Choroid plexus epithelial cell (primary cell): ENCODE measurements at places on chromosomes 5 and 9.

DNA sequence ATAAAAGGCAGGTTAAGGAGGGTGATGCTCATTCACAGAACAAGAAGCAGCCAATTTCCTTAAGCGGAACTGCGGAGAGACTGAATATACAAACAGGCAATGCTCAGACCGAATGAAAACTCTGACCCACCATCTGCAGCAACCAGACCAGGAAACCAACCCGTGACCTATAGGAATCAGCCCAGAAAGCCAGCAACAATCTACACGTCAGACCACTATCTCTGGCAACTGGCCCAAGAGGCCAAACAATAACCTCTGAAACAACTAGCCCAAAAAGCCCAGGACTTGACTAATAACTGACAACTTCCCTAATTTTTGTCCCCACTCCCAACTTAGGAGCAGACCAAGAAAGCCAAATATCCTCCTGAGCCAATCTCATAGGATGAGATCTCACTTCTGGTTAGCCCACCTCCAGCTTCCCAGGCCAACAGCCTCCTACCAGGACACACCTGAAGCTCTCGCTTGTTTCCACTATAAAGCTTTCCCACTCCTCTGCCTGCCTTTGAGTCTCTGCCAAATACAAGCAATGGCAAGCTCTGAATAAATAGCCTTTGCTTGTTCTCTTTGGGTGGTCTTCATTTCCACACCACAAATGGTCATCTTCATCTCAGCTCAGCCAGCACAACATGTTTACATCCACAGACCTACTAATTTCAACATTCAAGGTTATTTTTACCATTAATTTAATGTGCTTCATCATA lies 168.5 kb downstream of the HSD17B3 start:
- DNase-seq: no peak

DNA sequence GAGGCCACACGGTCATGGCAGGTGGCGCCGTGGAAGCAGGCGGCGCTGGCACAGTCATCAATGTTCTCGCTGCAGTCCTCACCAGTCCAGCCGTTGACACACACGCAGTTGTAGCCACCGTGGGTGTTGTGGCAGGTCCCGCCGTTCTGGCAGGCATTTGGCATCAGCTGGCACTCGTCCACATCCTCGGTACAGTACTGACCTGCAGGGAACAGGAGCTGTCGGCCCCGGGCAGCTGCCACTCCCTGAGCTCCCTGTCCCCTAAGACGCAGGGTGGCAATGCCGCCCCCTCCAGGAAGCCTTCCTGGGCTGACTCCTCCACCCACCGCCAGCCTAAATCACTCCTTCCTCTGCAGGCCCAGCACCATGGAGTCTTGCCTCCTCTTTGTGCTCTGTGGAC lies 27.2 kb downstream of the NOTCH1 start:
- DNase-seq: no peak

DNA sequence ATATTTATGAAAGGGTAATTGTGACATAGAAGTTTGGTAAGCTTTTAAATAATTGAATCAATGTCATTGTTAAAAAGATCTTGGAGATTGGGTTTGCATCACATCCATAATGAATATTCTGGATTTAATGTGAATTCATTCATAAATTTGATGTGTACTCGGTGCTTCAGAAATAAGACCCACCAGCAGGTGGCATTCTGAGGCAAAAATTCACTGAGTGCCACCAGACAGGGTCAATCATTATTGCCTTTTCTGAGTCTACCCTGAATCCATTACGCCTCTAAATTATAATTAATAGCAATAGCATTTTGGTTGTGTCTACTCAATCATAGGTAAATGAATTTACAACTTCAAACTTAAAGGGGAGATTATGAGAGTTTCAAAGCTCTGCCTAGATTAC lies 1.0 kb downstream of the TRPC7 start:
- DNase-seq: peak; percentile 15

DNA sequence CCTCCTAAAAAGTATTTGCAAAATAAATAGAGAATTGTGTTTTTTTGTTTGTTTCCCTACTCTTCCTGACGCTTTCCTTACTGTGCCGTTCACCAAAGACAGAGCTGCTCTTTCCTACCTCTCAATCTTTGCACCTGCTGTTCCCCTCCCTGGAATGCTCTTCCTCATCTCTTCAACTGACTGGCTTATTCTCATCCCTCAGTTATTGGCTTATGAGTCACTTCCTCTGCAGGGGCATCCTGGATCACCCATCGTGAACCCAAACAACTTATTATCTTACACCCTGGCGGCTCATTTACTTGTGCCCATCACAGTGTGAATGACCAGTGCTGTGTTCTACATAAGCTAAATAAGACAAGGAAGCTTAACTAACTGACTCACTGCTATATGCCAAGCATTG lies 36.1 kb upstream of the CCNG1 start:
- DNase-seq: no peak

GRCh38 chr5:170114271-170114670 lies 8.6 kb downstream of the FOXI1 start:
- no peak for DNase-seq

- no peak for DNase-seq
These were observed 13.9 kb upstream of the COL5A1 start for GRCh38 chr9:134627417-134628353.

- DNase-seq: no peak
These were observed 498.7 kb downstream of the ISL1 start for GRCh38 chr5:51881901-51882300.

DNA sequence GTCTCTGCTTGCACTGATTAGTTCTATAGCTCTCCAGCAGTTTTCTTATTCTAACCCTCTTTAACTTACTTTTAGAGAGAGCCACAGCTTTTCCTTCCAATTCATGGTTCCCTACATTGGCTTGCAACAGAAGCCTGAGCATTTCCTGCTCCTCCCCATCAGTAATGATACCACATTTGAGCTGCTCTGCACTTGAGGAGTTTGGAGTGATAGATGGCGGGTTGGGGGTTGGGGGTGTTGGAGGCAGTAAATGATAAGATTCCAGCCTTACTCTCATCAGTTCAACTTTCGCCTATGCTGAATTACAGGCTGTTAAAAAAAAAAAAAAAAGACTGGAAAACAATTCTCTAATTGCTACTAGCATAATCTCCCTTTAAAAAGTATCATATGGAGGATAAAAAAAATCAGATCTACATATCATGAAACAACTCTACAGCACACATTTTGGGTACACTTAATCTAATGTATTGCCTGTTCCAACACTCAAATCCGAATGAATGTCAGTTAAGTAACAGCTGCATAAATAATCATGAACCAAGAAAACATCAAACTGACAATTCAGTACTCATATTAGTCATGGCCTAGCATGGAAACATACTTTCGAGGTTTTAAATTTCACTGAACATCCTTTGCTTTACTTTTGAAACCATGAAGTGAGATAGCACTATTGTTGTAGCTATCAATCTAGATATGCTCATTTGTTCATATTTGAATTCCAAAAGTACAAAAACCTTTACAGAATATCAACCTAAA lies 224.7 kb downstream of the NFIB start:
- peak; percentile 66 for DNase-seq

- no peak for DNase-seq
These were observed 65.9 kb upstream of the NEK6 start for GRCh38 chr9:124191691-124192395.

DNA sequence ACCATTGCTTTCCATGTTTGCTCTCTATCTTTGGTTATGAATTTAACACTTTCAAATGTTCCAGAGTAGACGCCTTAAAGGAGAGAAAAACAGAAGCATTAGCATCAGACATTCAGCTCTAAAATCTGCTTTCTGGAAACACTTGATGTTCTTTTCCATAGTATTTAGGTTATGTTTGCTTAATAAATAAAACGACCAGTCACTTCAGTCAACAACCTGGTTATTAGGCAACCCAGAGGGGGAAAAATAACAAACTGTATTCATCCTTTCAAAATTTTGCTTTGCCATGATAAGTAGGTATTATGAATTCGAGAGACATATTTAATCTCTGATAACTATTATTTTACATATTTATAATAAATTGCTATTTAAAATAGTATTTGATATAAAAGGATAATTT lies 1044.7 kb downstream of the CDH9 start:
- DNase-seq: no peak

- DNase-seq: no peak
These were observed 32.9 kb downstream of the TMEM252 start for GRCh38 chr9:68507806-68508145.

DNA sequence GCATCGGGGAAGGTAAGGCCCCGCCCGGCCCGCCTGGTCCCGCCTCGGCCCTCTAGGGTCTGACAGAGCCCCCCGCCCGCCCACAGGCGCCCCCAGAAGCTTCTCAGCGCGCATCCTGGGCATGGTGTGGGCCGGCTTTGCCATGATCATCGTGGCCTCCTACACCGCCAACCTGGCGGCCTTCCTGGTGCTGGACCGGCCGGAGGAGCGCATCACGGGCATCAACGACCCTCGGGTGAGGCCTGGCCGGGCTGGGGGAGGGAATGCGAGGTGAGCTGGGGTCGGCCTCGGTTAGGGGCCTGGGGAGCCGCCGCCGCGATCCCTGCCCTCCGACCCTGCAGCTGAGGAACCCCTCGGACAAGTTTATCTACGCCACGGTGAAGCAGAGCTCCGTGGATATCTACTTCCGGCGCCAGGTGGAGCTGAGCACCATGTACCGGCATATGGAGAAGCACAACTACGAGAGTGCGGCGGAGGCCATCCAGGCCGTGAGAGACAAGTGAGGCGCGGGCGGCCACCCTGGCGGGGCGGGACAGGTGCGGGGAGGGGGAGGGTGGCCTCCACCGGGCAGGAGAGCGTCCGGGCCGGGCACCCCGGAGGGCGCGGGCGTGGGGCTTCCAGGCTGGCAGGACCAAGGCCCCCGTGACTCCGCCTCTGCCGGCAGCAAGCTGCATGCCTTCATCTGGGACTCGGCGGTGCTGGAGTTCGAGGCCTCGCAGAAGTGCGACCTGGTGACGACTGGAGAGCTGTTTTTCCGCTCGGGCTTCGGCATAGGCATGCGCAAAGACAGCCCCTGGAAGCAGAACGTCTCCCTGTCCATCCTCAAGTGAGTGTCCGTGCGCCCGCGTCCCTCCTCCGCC lies 7.1 kb downstream of the LRRC26 start:
- peak; percentile 26 for DNase-seq

DNA sequence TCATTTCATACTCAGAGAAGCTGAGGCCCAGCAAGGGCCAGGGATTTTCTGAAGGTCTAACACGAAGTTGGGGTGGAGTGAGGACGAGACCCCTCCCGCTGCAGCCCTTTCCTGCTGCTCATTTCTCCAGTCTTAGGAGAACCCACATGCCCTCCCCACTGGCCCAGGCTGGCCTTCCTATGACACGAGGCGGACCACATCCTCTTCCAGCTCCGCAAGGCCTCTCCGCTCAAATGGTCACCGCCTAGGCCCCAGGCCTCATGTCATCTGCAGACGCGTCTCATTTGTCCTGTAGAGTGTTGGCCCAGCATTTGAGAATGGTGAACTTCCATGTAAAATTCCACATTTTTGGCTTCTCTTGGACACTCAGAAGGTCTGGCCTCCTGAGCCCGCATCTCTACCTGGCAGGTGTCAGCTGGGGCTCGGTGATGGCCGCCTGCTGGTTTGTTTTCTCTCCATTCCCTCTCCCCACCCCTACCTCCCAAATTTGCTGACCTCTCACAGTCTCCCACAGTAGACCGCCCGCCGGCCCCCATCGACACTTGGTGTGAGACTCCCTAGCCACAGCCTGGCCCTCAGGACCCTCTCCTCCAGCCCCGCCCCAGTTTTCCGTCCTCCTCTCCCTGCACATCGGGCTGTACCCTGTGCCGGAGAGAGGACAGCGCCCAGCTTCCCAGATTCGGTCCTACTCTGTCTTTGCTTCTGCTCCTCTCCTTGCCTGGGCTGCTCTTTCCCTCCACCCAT lies 51.7 kb downstream of the ERGIC1 start:
- no peak for DNase-seq

- no peak for DNase-seq
These were observed 214.3 kb downstream of the ARRDC3 start for GRCh38 chr5:91168859-91169258.

GRCh38 chr9:112869041-112869529 lies 21.6 kb downstream of the SLC46A2 start:
- DNase-seq: no peak

GRCh38 chr5:40796487-40796889 lies 1.7 kb downstream of the PRKAA1 start:
- peak; percentile 68 for DNase-seq

- no peak for DNase-seq
These were observed 336.6 kb downstream of the CWC27 start for GRCh38 chr5:65105301-65105700.

- peak; percentile 25 for DNase-seq
These were observed 99.7 kb upstream of the KIF2A start for GRCh38 chr5:62206150-62206829.

DNA sequence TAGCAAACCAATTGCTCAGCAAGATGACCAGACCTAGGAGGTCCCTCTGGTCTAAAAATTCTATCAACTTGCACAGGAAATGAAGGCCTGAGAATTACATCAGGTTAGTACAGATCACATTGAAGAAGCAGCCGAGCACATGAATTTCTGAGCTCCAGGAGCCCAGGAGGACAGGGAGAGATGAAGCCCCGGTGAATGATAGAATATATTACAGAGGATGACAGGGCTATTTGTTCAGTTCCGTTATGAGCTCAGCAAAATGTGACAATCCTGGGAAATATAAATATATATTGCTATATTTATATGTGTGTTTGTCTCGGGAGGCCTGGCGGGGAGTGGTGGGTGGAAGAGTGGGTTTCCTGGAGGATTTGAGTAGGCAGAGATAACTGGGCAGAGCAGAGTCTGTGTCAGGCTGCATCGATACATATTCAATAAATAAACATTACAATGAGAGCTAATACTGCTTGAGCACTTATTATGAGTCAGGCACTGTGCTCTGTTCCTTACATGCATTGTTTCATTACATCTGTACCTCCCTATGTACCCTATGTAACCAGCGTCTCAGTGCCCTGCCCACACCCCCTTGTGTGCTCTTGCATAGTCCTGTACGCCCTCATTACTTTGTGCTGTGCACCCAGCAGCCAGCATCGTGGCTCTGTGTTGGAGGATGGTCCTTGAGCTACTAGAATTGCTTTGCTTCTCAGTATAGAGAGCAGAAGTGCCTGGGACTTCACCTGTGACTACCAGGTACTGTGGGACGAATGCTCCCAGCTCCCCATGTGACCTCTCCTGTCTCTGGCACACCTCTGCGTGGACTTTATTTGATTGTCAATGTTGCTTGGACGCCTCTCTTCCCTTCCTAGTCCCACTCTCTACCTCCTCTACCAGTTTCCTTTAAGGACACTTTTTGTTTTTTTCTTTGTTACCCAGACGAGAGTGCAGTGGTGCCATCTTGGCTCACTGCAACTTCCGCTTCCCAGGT lies 58.1 kb upstream of the KLF9 start:
- DNase-seq: peak; percentile 59
